ENCODE measurements at places on chromosomes 6 and 20.

- DNase-seq = no peak
These were observed 8.7 kb downstream of the HLA-DPA1 start for GRCh38 chr6:33064723-33065122.

- no peak for DNase-seq
These were observed 254.8 kb downstream of the FOXC1 start for GRCh38 chr6:1864496-1864895.

GRCh38 chr20:43981540-43981939 is 66.9 kb downstream of the TOX2 start:
- DNase-seq = no peak

DNA sequence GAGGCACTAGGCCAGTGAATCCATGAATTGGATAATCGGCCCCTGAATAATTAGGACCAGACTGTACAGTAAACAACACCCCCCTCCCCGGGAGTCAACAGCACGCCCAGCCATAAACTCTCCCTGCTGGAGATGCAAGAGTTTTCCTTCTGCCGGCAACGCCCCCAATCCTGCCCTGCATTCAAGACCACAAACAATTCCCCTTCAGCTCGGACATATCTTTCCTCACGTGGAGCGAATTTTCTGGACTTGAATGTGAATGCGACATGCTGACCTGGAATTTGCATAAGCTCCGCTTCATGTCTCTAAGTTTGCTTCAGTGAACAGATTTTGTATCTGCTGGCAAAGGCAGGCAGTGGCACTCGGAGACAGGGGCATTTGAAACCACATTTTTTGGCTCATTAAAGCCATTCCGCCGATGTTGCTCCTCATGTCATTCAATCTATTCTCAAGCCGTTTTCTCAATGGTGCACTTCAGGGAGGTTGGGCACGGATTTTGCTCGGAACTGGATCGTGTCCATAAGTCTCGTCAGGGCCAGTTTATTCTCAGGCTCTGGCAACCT is 38.0 kb upstream of the GMPR start:
- no peak for DNase-seq
